ENCODE measurements at places on chromosomes 2 and 18. TPM values are rescaled to one million over a fixed set of nuclear protein-coding genes. Genes with fewer than 3 reads are reported as not detected.

Gene GREB1L
- total RNA-seq: 0.20 TPM

Gene FOXD4L1
- 0.11 TPM for total RNA-seq

Gene MAPRE2
- total RNA-seq: 67.6 TPM

DNA sequence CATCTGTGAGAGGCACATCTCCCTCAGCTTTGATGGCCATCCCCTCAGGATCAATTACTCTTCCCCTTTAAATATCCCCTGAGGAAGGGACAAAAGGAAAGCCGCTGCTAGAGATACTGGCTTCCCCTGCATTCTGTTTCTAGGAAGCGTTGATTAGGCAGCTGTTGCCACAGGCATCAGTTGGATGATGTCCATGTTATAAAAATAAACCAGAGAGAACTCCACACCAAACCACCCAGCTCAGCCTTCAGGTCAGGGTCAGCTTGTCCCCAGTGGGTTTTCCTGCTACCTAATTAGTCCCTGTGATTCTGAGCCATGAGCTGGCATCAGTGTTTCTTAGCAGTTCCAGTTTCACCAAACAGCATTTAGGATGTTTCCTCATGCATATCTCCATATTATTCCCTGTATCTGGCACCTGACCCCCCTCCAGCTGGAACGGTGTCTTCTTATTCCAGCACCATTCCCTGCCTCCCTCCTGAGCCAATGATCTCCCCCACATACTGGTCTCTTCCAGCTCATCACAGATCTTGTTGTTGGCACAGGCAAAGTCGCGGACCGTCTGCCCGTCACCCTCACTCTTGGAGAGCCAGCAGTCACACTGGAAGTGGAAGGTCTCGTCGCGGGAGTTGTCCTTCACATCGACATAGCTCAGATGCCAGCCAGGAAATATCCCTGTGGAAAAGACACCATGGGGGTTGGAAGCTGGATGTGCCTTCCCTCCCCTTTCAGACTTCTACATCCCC lies 168.4 kb downstream of the LOXHD1 start:
- DNase-seq: no peak

- DNase-seq: no peak
Measured at GRCh38 chr18:28071199-28071598, 105.7 kb downstream of the CDH2 start.
